GM04504 (cell line): ENCODE measurements at places on chromosomes 7 and 10.

DNA sequence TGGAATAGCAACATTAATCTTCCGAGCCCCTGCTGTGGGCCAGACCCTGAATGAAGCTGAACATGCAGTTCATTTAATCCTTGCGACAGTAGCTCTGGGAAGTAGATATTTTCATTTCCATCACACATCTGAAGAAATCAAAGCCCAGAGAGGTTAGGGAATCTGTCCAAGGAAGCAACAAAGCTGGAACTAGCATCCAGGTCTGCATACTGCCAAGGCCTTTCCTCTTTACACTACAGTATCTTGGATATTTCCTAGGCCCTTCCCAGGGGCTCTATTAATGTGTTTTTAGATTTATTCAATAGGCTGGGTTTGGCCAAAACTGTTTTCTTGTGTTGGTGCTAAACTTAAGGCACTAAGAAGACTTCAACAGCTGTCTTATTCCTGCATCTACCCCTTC is 48.1 kb downstream of the FAM13C start:
- no peak for DNase-seq

DNA sequence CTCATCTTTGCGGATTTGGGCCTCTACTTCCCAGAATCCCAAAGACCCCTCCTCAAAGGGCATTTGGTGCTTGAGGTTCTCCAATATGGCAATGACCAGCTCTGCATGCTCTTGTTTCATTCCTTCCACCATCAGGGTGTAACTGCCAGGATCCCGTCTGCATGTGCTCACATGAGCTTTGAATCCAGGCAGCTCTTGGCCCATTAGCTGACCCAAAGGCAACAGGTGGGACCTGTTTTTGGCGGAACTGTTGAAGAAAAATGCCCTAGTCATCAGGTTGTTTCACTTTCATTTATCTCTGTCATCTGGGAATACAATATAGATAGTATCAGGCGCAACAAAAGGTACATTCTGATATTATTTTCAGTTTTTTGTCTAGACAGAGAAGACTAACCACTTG is 159.1 kb upstream of the TCF7L2 start:
- DNase-seq: no peak

DNA sequence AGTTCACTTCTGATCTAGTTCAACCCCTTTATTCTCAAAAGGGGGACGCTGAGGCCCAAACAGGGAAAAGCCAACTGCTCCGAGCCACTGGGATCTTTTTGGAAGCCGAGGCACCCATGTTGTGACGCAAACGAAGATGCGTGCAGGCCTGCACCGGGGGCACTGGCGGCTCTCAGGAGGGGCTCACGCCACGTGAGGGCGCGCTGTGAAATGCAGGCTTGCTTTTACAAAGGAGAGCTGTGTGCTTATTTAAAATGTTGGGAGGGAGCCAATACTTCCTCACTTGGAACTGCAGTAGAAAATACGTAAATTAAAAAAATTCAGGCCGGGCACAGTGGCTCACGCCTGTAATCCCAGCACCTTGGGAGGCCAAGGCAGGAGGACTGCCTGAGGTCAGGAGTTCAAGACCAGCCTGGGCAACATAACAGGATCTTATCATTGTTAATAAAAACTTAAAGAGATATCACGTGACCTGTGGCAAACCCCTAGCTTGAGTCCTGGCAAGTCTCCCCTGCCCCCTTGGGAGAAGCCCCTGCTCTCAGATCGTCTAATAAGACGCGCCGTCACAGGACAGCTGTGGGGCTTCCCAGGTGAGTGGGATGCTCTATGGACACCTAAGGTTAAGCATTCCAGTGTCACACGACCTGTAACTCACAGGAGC is 16.3 kb downstream of the BRI3 start:
- no peak for DNase-seq

DNA sequence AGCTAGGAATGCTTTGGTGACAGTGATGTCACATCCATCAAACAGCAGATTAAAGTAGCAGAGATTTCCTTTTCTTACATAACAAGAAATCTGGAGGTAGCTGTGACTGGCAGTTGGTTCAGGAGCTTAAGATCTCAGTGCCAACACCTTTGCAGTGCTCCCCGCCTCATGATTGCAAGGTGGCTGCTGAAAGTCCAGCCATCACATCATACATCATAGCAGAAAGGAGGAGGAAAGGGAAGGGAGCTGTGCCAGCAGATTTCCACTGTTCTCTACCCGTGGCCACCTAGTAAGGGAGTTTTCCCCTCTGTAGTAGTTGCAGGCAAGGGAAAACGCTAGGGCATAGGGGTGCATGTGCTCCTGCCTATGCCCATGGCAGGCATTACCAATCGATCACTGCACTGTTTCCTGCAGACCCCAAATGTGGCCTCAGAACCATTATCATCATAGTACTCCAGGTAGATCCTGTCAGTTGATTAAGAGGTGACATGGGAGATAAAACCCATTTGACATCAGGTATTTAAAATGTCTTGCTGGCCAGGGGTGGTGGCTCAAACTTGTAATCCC is 57.9 kb upstream of the GTF2IRD1 start:
- no peak for DNase-seq

GRCh38 chr10:34696423-34696822 is 118.7 kb downstream of the PARD3 start:
- no peak for DNase-seq

DNA sequence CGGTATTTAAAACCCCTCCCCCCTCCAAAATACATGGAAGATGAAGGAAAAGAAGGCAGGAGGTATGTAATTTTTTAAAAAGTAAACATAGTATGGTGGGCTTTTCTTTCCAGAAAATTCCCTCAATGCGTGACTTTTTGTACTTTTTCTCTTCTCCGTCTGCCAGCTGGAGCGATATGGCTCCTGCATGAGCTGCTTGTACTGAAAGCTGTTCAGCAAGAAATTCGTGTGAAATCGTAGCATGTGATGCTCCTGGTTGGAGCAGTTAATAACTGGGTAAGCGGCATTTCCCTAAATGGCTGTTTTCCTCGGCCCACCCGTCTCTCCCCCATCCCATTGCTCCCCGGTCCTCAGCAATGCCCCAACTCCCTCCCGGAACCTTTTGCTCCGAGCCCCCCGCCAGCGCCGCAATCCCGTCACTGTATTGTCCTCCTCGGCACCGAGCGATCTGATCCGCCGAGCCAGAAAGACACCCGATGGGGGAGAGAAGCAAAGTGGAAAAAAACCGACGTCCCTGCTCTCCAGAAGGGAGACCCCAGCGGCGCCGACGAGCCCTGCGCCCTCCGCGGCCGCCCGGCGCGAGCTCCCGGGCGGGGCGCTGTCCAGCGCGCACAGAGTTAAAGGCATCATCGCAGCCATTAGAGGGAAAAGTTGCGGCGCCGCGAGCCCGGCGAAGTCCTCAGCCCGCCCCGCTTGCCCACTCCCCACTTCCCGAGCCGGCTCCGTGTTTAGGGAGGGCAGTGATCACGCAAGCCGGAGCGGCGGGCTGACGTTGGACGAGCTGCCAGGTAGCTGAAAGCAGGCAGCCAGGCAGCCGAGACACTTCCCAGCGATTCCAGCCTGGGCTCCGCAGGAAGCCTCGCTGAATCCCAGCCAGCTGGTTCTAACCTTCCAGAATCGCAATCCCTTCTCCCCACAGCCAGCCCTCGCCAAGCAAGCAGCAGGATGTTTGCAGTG is at the start of gene VSTM2A:
Gene VSTM2A, plus strand, starts transcription at position 707 of the 957 bp plus-strand sequence. CDS start 356 bp downstream, outside the sequence.
- DNase-seq: no peak

DNA sequence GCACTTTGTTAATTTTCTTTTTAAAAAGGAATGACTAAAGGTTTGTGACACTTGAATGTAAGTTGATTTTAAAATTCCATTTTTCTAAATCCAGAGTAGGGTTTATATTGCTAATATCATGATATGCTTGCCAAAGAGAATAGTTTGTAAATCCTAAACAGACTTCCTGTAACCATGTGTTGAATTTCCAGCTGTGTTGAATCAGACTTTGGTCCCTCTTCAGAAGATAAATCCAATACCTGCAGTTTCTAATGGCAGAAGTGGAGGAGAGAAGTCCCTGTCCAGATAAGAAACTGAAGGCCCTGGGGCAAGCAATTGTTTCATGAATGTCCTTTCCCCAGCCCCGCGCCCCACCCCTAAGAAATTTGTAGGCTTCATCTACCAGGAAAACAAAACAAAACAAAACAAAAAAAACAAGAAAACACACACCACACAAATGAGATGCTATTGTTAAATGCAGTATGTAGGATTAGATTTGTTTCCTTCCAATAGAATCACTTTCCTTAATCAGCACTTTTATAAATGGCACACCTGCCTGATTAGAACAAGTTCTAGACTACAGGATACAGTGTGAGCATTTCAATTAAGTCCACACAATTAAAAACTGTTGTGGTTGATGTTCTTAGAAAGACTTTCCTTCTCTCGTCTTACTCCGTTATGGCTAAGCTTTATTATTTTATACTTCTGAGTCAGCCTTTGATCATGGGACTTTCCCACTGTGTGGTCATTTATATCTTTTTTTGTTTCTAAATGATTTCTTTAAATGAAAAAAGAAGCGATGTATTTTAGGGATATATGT is 122.8 kb downstream of the KAT6B start:
- no peak for DNase-seq

GRCh38 chr10:30557884-30558283 is 71.7 kb downstream of the LYZL2 start:
- DNase-seq: no peak

GRCh38 chr10:5492929-5493576 is 6.3 kb downstream of the CALML5 start:
- no peak for DNase-seq

GRCh38 chr7:142685877-142686508 is 63.3 kb upstream of the PRSS1 start:
- DNase-seq: no peak

GRCh38 chr7:12584930-12585329 is 14.4 kb downstream of the SCIN start:
- no peak for DNase-seq

DNA sequence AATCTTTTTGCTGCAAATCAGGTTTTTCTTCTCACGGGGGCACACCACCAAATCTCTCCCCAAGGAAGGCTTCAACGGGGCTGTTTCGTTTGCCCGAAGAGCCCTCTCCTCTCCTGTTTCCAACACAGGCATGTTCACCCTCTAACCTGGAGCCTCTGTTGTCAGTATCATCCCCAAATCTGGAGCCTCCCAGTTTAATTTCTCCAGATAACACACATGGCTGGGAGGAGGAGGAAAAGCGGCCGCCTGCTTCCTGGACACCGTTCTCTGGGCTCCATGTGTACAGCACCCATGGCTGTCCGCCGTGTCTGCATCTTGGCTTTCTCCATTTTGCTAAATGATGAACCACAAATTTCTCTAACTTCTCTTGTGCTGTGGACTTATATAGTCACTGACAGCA is 214.5 kb downstream of the DIP2C start:
- DNase-seq: no peak

GRCh38 chr10:63273577-63273976 is 140.4 kb downstream of the NRBF2 start:
- no peak for DNase-seq

- no peak for DNase-seq
Measured at GRCh38 chr10:133388973-133389818, 4.8 kb upstream of the MTG1 start.

GRCh38 chr10:6794441-6794840 is 214.4 kb upstream of the PRKCQ start:
- no peak for DNase-seq

GRCh38 chr10:77565590-77566023 is 72.0 kb downstream of the KCNMA1 start:
- no peak for DNase-seq

- DNase-seq: no peak
Measured at GRCh38 chr7:87735360-87735759, 107.2 kb downstream of the RUNDC3B start.

GRCh38 chr7:78399033-78399769 is 600.6 kb downstream of the PHTF2 start:
- no peak for DNase-seq
